ENCODE measurements at places on chromosomes 16 and 17. TPM values are rescaled to one million over a fixed set of nuclear protein-coding genes. Genes with fewer than 3 reads are reported as not detected.

KRTAP1-1 gene
- total RNA-seq, result not detected

BAIAP3 gene
- total RNA-seq, result 39.8 TPM

GRCh38 chr16:80573700-80574120 lies 32.9 kb downstream of the DYNLRB2 start:
- H3K36me3 ChIP-seq, result no peaks in the 10 kb centered on the region
- H3K4me1 ChIP-seq, result no peaks in the 10 kb centered on the region
- H3K4me3 ChIP-seq, result no peak overlapping the region
- no peak for DNase-seq
- H3K27ac ChIP-seq, result no peak overlapping the region
- H3K27me3 ChIP-seq, result no peaks in the 10 kb centered on the region

DNA sequence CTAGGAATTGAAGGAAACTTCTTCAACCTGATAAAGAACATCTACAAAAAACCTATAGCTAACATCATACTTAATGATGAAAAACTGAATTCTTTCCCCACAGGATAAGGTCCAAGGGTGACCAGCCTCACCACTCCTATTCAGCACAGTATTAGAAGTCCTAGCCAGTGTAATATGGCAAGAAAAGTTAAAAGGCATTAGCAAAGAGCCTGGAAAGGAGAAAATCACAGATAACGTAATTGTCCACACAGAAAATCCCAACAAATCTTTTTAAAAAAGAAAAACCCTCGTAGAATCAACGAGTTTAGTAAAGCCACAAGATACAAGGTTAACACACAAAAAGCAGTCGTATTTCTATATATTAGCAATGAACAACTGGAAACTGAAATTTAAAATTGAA lies 37.8 kb downstream of the MEAK7 start:
- no peaks in the 10 kb centered on the region for H3K27me3 ChIP-seq
- no peak for DNase-seq
- no peak overlapping the region for H3K27ac ChIP-seq
- H3K4me3 ChIP-seq, result no peak overlapping the region
- H3K4me1 ChIP-seq, result no peaks in the 10 kb centered on the region

PRAC1 gene
- not detected for total RNA-seq

- H3K36me3 ChIP-seq, result no peaks in the 10 kb centered on the region
- H3K27ac ChIP-seq, result no peak overlapping the region
- no peaks in the 10 kb centered on the region for H3K4me1 ChIP-seq
- no peak overlapping the region for H3K4me3 ChIP-seq
- DNase-seq, result no peak
These were observed 313.6 kb downstream of the HS3ST4 start for GRCh38 chr16:26005336-26005735.

GRCh38 chr16:12758031-12758669 lies 45.5 kb downstream of the CPPED1 start:
- peak overlapping the region; percentile 75 for H3K27ac ChIP-seq
- DNase-seq, result no peak
- no peak overlapping the region for H3K4me3 ChIP-seq
- peaks cover 4% of the 10 kb centered on the region for H3K4me1 ChIP-seq
- no peaks in the 10 kb centered on the region for H3K36me3 ChIP-seq

DNA sequence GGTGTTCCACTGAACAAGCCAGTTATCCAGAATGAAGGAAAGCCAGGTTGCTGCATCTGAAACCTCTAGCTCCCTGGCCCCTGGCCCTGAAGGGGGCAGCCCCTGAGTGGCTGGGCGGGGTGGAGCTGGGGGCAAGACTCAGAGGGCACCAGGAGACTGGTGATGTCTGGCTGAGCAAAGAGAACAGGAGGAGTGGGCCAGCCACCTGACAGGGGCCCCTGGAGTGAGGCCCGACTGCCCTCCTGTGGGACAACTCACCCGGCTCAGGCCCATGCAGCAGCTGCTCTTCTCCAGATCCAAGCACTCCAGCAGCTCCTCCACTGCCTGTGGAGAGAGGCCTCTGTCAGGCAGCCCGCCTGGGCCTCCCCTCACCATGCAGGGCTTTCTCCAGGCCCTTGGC lies 60.4 kb downstream of the PIPOX start:
- H3K27ac ChIP-seq, result no peak overlapping the region
- no peaks in the 10 kb centered on the region for H3K4me1 ChIP-seq
- no peaks in the 10 kb centered on the region for H3K27me3 ChIP-seq
- DNase-seq, result no peak
- H3K4me3 ChIP-seq, result no peak overlapping the region

- no peaks in the 10 kb centered on the region for H3K4me1 ChIP-seq
- H3K36me3 ChIP-seq, result peaks cover 7% of the 10 kb centered on the region
- H3K27me3 ChIP-seq, result no peaks in the 10 kb centered on the region
These were observed 56.5 kb downstream of the PIGL start for GRCh38 chr17:16273499-16273898.

GRCh38 chr16:4494746-4495490 lies 18.7 kb downstream of the HMOX2 start:
- no peaks in the 10 kb centered on the region for H3K27me3 ChIP-seq
- peaks cover 12% of the 10 kb centered on the region for H3K36me3 ChIP-seq
- H3K4me1 ChIP-seq, result peaks cover 5% of the 10 kb centered on the region
- no peak for DNase-seq

- H3K36me3 ChIP-seq, result no peaks in the 10 kb centered on the region
- H3K4me3 ChIP-seq, result no peak overlapping the region
- H3K27me3 ChIP-seq, result no peaks in the 10 kb centered on the region
- H3K27ac ChIP-seq, result no peak overlapping the region
- H3K4me1 ChIP-seq, result no peaks in the 10 kb centered on the region
These were observed 27.7 kb downstream of the GPR142 start for GRCh38 chr17:74394977-74395376.

NPIPA3 gene
- total RNA-seq, result 0.70 TPM

DNA sequence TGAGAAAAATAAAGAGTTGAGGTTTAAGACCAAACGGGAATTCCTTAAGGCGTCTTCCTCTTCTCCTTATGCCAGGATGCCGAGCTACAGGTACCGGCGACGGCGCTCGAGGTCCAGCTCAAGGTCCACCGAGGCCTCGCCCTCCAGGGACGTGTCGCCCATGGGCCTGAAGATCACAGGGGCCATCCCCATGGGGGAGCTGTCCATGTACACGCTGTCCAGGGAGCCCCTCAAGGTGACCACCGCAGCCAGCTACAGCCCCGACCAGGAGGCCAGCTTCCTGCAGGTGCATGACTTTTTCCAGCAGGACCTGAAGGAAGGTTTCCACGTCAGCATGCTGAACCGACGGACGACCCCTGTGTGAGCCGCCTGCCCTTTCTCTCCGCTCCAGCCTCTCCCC lies 13.7 kb upstream of the CACNG1 start:
- no peaks in the 10 kb centered on the region for H3K27me3 ChIP-seq
- no peaks in the 10 kb centered on the region for H3K36me3 ChIP-seq
- H3K27ac ChIP-seq, result no peak overlapping the region
- DNase-seq, result no peak

- H3K27ac ChIP-seq, result no peak overlapping the region
- peak; percentile 40 for DNase-seq
- no peak overlapping the region for H3K4me3 ChIP-seq
- no peaks in the 10 kb centered on the region for H3K27me3 ChIP-seq
- no peaks in the 10 kb centered on the region for H3K36me3 ChIP-seq
- H3K4me1 ChIP-seq, result no peaks in the 10 kb centered on the region
These were observed 22.3 kb upstream of the SMPD3 start for GRCh38 chr16:68470461-68471150.

DNA sequence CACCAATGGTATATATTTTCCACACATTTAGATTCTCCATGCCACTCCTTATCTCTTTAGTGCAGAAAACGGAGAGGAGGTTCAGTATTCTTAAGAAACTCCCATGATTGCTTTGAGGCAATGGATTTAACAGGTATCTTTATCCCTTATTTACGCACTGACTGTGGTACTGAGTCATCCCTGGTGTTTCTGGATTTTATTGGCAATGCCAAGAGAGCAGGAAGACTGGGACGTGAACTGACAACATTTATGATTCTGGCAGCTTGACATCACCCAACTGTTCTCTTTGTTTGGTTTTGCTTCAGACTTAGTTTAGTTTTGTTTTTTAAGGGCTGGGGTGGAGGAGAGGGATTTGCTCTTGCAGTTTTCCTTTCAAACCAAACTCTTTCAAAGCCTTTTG lies 131.4 kb downstream of the WWOX start:
- H3K36me3 ChIP-seq, result no peaks in the 10 kb centered on the region
- no peaks in the 10 kb centered on the region for H3K27me3 ChIP-seq
- DNase-seq, result no peak
- H3K27ac ChIP-seq, result no peak overlapping the region

GRCh38 chr17:40104594-40105486 lies 4.5 kb upstream of the NR1D1 start:
- peaks cover 11% of the 10 kb centered on the region for H3K4me1 ChIP-seq
- H3K27me3 ChIP-seq, result peaks cover 36% of the 10 kb centered on the region
- no peak overlapping the region for H3K4me3 ChIP-seq
- H3K27ac ChIP-seq, result no peak overlapping the region
- H3K36me3 ChIP-seq, result no peaks in the 10 kb centered on the region

GRCh38 chr16:58046936-58047335 lies 21.4 kb downstream of the MMP15 start:
- peaks cover 5% of the 10 kb centered on the region for H3K4me1 ChIP-seq
- H3K4me3 ChIP-seq, result no peak overlapping the region
- H3K27me3 ChIP-seq, result no peaks in the 10 kb centered on the region

- H3K27me3 ChIP-seq, result no peaks in the 10 kb centered on the region
- H3K36me3 ChIP-seq, result no peaks in the 10 kb centered on the region
- H3K4me3 ChIP-seq, result no peak overlapping the region
- no peak overlapping the region for H3K27ac ChIP-seq
- no peaks in the 10 kb centered on the region for H3K4me1 ChIP-seq
These were observed 252.1 kb downstream of the PHKB start for GRCh38 chr16:47713225-47713595.

Data from endodermal cell (in vitro differentiated cells).